AG09309 (cell line): ENCODE measurements at places on chromosomes 12 and 14.

DNA sequence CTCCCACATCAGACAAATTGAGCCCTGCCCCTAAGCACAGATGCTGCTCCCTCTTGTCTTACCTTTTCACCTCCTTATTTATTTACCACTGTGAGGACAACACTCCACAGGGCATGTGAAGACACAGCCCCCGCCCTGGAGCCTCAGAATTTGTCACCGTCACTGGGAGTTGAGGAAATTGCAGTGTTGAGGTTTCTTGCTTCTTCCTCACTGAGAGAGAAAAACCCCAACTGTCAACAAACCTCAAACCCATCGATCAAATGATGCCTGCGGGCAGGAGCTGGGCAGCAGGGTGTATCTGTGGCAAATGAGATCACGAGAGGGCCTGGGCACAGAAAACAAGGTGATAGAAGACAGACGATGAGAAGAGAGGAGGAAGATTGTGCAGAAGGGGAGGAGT lies 30.5 kb upstream of the PLEKHG3 start:
- no peak for DNase-seq

GRCh38 chr12:105570944-105571343 lies 240.5 kb downstream of the C12orf75 start:
- no peak for DNase-seq

DNA sequence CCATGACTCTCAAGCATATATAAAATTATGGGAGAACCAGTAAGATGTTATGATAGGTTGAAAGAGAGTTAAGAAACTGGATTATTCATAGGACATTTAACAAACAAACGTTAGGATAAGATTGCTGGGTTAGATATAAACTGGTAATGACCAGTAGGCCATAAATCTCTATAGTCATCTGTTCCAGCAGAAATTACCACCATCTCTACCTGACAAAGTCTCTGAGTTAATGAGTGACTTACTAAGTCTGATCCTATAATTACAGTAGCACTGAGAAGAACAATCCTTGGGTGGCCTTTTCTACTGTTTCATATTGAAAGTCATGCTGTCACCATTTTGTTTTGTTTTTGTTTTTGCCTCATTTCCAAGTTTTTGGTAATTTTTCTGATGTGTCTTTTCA lies 136.9 kb upstream of the CNOT2 start:
- DNase-seq = no peak

DNA sequence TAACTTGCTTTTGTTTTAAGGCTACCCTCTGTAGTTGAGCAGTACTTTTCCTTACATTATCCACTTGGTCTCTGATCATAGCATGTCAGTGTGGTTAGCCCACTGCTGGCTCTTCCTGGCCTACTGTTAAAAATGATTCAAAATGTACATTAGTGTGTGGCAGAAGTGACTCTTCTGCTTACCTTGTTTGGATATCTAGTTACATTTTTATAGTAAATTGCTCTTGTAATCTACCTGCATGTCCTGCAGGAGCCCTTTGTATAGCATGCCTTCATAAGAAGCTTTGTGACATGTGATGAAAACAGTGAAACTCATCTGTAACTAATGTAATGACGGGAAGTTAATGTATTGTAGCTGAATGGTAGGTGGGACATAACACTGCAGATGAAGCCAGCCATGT lies 8.1 kb downstream of the SPATS2 start:
- DNase-seq = no peak

- DNase-seq = no peak
Observed at GRCh38 chr14:77910506-77910905, 110.6 kb downstream of the ADCK1 start.

GRCh38 chr12:57384478-57384877 lies 46.4 kb downstream of the R3HDM2 start:
- DNase-seq = no peak
